Left colon (tissue), 2 donors: ENCODE measurements at places on chromosomes 3 and 15. TPM values are rescaled to one million over a fixed set of nuclear protein-coding genes. Genes with fewer than 3 reads are reported as not detected.
A peak's percentile ranks its signal among the peaks of the same experiment; 100 is the strongest.

The DZIP3 gene
- 8.0 TPM for total RNA-seq

The MINAR1 gene
- total RNA-seq: 0.28 TPM

The SV2B gene
- total RNA-seq: 0.40 TPM

DNA sequence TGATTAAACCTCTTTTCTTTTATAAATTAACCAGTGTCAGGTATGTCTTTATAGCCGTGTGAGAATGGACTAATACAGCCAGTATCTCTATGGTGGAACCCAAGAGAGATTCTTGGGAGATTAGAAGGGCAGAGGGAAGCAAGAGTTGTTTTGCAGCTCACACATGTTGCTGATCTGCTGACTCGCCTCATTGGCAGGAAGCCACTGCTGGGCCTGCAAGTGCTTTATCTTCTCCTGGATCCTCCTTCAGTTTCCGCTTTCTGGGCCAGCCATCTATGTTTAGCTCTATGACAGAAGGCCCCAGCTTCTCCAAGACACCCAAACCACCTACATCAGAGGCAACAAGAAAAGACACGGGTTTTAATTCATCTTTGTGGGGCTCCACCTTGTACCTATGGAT, 23.4 kb upstream of the GALNT15 start:
- DNase-seq: peak; percentile 52

DNA sequence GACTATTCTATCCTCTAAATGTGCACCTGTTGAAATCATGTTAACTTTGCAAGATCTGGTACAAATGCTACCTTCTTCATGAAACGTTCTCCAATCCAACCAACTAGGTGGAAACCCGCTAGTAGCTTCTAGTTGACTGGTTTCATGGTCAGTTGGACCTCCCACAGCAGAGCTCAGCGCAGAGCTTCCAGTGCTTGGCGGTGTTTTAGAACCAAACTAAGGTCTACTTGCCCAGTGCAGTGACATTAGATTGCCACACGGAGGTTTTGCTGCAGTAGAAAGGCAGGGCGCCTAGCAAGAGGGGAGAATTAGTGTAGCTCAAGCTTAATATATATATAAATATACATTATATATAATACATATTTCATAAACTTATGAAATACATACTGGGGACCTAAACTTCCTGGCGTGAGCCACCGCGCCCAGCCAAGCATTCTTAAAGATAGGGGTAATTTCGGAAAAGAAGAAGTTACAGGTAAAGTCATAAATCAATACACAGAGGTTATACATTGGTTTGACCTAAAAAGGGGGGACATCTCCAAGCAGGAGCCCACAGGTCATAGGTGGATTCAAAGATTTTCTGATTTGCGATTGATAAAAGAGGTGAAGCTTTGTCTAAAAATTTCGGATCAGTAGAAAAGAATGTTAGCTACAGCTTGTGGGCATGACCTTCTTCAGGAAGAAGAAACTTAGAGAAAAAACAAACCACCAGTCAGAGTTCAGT, 2.1 kb upstream of the OXSR1 start:
- no peak for DNase-seq

DNA sequence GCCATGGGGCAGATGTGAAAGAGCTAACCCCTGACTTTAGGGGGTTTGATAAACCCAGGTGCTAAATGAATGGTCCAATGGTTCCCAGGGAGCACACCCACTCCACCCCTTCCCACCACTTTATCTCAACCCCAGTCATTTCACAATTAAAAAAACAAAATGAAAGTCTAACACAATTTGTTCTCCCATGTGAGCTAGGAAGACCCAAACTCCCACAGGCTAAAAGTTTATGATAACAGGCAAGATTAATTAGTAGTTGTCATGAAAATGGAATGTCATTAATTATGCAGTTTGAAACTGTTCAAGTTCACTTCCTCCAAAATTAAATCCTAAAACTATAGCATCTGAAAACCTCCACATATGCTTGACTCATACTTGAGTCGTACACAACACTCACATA, 63.3 kb upstream of the TPM1 start:
- DNase-seq: no peak

DNA sequence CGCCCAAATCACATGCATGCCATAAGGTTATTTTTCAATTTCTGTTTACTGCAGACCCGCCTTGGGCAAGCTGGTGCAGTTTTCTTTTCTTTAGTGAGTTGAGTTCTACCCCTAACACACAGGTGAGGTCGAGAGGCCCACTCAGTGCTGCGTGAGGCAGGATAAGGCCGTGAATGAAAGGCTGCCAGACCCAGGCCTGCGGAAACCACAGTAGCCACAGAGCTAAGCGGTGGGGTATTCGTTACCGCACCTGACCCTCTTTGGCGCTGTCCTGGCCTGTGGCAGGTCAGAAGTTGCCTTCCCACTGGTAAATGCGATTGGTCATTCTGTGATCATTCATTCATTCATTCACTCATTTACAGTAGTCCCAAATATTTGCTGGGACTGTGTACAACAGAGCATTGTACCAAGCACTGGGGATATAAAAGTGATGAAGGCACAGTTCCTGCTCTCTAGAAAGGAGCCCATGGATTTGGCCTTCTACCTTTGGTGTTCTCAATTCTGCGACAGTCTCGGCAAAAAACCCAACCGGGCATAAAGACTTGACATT, 144.8 kb downstream of the XXYLT1 start:
- DNase-seq: no peak

DNA sequence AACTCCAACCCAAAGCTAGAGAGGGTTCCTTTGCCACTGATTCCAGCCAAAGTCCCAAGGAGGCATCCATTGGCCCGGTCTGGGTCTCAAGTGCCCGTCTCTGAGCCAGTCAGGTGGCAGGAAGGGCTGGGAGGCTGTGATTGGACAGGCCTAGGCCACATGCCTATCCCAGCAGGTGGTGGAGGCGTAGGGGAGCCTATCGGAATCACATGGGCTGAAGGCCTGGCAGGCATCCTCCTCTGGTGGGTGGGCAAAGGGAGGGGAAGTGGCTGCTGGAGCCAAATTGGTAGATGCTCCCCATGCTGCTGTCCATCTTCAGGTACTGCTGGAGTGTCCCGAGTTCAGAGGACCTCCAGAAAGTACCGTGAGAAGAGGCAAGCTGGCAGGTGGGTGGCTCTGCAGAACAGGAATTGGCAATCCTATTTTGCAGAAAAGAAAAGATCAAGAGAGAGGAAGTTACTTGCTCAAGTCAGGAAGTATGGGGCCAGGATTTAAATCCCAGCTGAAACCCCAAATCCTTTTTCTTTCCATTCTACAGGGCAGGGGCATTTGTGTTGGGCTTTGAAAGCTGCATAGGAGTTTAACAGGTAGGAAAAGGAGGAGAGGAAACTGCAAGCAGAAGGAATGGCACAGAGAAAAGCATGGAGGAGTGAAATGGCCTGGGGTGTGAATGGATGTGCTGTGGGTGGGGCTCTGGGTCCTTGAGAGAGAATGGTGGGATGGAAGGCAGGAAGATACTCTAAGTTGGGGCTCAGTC, 3.7 kb downstream of the CHST13 start:
- DNase-seq: no peak

DNA sequence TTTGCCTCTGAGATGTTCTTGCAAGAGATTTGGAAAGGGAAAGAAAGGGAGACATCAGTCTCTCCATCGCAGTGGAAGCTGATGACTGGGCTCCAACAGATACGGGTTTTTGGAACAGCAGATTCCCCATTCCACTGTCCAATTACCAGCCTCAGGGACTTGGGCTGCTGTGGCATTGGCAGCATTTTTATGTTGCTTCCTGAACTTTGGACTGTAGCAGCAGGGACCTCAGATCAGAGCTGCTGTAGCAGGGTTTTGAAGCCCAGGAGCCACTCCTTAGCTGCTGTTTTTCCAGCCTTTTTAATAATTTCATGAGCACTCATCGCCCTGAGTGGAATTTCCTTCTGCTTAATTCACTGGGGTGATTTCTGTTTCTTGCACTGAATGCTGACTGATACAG, 135.7 kb upstream of the SLCO3A1 start:
- DNase-seq: no peak

DNA sequence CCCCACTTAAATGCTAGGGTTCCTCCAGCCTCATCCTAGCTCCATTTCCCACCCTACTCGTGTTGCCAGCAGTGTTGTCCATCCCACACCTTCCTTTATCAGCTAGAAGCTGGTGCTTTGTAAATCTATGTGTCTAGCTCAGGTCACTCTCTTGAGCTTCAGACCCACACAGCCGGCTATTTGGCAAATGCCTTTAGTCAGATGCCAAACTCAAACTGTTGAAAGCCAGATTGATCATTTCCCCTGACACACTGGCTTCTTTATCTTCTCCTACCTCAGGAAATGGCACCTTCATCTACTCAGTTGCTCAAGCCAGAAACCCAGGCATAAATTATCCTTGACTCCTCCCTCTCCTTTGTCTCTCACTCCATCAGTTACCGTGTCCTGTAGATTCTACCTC, 61.5 kb upstream of the TPM1 start:
- no peak for DNase-seq

GRCh38 chr15:59303633-59304032, 69.0 kb downstream of the MYO1E start:
- DNase-seq: no peak

DNA sequence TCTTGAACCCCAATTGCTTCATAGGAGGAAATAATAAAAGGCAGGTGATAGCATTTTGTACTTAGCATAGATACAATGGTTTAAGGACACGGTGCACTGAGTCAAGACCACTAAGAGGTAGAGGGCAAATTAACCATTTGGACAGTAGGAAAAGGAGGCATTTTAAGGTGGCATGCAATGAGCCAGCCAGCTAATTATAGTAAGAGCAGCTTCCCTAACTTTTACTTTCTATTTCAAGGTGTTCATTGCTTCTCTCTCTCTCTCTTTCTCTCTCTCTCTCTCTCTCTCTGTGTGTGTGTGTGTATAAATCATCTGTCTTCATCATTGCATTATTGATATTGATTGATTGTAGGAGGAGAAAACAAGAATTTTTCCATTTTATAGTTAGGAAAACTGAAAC, 740.4 kb upstream of the CFAP20DC start:
- no peak for DNase-seq

GRCh38 chr3:183224180-183224970, 28.7 kb upstream of the B3GNT5 start:
- no peak for DNase-seq

GRCh38 chr15:66001717-66002426, 132.6 kb downstream of the RAB11A start:
- DNase-seq: no peak

GRCh38 chr15:92605225-92605944, 50.2 kb downstream of the FAM174B start:
- DNase-seq: no peak

DNA sequence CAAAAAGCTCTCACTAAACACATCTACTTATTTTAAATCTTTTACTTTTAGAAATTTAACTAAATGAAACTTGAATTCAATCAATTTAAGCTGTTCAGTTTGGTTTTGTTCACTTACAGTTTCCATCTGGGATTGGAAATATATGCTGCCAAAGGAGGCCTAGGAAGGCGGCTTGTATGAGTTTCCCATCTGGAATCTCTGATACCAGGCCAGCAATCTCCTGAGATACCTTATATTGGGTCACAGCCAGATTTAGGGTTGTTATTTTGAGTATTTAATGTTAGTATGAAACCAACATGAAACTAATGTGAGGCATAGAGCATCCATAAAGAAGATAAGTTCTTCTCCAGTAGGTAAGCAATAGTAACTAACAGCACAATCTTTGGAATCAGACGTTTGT, 94.6 kb downstream of the GMNC start:
- no peak for DNase-seq

- no peak for DNase-seq
Observed at GRCh38 chr3:45807681-45808540, 11.6 kb upstream of the SLC6A20 start.

DNA sequence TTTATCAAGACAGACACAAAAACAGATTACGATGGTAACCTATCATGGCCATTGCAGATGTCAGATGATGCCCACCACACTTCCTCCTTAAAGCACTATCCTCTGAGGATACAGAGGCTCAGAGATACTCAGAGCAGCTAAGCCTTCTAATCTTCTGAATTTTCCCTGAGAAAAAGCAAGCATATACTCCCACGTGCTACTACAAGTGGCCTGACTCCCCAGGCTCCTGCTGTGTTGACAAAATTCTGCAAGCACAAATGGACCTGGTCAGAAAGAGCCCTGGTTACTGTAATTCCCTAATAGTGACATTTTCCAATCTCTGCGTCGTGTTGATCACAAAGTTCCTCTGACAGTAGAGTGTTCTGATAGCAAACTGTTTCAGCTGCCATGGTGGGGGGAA, 207.1 kb downstream of the KCNMB2 start:
- no peak for DNase-seq
